ENCODE measurements at places on chromosomes 5 and 9.

- no peak for DNase-seq
Measured at GRCh38 chr9:73155377-73155776, 3.7 kb downstream of the ANXA1 start.

- DNase-seq, result peak; percentile 18
Measured at GRCh38 chr9:107246259-107247254, 36.5 kb upstream of the RAD23B start.

- DNase-seq, result no peak
Measured at GRCh38 chr5:71631070-71631469, 43.9 kb downstream of the MCCC2 start.

GRCh38 chr9:90842996-90843395, 41.4 kb downstream of the SYK start:
- no peak for DNase-seq

- no peak for DNase-seq
Measured at GRCh38 chr5:1545126-1545804, 21.5 kb upstream of the LPCAT1 start.

All from OCI-LY7 (cell line).